ENCODE measurements at places on chromosomes 6 and 20.

GRCh38 chr6:149261364-149262040 lies 56.0 kb upstream of the TAB2 start:
- DNase-seq: no peak

GRCh38 chr6:15511248-15512125 lies 151.3 kb downstream of the DTNBP1 start:
- no peak for DNase-seq

GRCh38 chr6:23690453-23691049 lies 435.5 kb upstream of the NRSN1 start:
- DNase-seq: no peak

DNA sequence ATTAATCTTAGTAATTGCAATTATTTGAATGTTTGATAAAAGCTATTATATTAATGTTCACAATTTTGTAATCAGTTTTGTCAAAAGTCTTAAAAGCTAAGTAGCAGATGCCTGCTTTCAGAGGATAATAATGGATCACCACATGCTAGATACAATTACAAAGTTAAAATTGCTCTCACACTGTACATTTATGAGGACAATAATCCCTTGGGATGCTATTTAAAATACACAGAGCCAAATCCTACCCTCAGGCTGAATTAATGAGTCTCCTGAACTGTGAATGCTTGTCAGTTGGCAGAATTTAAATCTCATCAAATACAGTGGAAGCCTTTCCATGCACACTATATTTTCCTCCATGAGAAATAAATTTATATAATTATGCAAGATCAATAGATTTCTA lies 153.3 kb upstream of the SYNCRIP start:
- DNase-seq: no peak

- no peak for DNase-seq
These were observed 55.5 kb downstream of the CD2AP start for GRCh38 chr6:47532981-47533585.

GRCh38 chr6:9933677-9934076 lies 481.2 kb downstream of the TFAP2A start:
- no peak for DNase-seq

DNA sequence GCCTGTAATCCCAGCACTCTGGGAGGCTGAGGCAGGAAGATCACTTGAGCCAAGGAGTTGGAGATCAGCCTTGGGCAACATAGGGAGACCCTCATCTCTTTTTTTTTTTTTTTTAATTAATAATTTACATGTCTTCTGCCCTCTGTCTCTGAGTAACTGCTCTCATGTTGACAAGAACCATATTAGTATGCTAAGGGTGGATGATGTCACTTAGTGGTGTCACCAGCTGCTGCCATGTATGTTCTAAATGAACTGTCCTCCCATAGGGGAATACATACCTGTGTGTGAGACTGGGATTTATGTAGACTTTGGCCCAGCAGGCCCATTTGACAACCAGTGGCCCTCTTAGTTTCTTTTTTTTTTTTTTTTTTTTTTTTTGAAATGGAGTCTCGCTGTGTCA lies 65.6 kb downstream of the SCAND1 start:
- no peak for DNase-seq

- peak; percentile 36 for DNase-seq
These were observed at the start of gene SRSF12 for GRCh38 chr6:89117211-89118108. TSS of gene SRSF12 (minus strand) at chr6:89118071. CDS start at chr6:89117887, 184 bp downstream.

- DNase-seq: no peak
These were observed 116.3 kb upstream of the SCGN start for GRCh38 chr6:25535632-25536225.

DNA sequence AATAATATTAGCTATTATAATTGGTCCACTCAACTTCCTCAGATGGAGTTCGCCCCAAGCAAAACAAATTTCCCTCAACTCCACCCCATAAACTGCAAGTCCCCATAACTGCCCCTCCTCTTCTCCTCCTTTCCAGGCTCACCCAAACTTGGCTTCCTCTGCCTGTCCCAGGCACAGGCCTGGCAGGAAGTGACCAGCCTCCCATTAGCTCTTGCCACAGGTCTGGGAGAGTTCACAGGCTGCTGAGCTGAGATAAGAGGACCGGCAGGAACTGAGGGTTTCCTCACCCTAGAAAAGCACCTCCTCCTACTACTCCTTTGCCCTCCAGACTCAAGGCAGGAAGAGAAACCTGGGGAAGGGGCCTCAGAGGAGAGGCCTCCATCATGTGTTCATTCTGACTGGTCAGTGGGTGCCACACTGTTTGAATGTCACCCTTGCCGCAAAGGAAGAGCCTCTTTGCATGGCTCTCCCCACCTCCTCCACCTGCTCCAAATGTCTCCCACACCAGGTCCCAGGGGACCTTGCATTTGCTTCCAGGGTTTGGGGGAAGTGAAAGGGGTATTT lies 24.5 kb upstream of the SMIM29 start:
- no peak for DNase-seq

- DNase-seq: no peak
These were observed 92.3 kb upstream of the HCRTR2 start for GRCh38 chr6:55082021-55082420.

DNA sequence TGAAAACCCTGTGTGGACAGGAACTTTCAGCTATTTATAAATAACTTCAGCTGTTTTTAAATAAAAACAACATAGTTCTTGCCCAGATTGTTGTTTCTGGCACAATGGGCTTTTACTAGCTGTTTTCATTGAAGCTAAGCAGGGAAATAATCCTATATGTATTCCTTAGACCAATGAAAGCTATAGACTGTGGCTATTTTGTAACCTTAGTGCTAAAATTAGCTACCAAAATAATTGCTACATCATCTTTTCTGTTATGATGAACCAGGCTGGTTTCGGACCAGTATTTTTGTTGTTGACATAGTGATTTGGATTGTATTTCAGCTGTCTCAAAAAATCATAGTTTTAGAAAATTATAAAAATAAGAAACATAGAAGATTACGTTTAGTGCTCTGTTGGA lies 13.7 kb downstream of the PHF3 start:
- DNase-seq: no peak

GRCh38 chr6:75657327-75657726 lies 55.6 kb downstream of the SENP6 start:
- DNase-seq: no peak

- no peak for DNase-seq
These were observed 454.3 kb upstream of the JARID2 start for GRCh38 chr6:14791526-14791925.

- no peak for DNase-seq
These were observed 72.6 kb downstream of the HIVEP1 start for GRCh38 chr6:12084681-12085080.

GRCh38 chr20:1566701-1567100 lies 9.2 kb upstream of the SIRPD start:
- no peak for DNase-seq

- no peak for DNase-seq
These were observed 78.3 kb downstream of the SCAND1 start for GRCh38 chr20:35876033-35876320.

DNA sequence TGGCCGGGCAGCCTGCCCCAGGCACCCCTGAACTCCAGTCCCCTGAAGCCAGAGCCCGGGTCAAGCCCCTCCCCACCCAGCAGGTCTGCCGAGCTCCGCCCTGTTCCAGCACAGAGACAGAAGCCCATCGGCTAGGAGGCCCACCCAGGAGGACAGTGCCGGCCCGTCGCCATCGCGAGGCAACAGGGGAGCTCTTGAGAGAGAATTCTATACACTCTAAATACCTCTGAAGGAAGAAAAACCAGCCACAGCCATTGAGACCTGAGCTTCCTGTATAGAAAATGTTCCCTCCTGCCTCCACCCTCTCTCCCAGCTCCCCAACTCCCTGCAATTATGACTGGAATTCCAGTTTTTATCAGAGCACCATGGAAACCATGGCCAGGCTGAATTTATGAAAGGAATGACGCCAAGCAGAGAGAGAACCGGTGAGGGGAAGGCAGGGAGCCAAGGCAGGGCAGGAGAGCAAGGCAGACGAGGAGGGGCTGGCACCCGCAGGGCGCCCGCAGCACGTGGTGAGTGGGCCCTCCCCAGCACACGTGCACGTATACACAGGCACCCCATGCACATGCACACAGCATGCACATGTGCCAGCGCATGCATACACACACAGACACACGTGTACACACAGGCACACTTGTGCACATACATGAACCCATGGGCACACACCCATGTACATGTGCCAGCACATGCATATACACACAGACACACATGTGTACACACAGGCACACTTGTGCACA lies 27.6 kb upstream of the MRGBP start:
- DNase-seq: no peak

DNA sequence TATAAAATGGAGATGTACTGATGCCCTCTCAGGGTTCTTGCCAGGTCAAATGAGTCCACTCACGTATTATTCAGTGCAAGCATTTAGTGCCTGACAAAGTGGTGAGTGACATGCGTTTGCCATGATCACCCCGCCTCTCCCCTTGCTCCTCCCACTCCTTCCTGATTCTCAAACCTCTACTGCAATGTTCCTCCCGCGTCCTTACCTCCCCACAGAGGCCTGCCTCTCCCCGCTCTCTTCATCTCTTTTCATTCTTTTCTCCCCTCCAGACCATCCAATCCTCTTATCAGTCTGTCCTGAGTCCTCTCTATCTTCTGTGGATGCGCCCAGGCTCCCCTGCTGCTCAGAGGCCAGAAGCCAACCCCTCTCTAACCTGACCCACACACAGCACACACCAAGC lies 40.7 kb downstream of the KCNK5 start:
- DNase-seq: no peak

DNA sequence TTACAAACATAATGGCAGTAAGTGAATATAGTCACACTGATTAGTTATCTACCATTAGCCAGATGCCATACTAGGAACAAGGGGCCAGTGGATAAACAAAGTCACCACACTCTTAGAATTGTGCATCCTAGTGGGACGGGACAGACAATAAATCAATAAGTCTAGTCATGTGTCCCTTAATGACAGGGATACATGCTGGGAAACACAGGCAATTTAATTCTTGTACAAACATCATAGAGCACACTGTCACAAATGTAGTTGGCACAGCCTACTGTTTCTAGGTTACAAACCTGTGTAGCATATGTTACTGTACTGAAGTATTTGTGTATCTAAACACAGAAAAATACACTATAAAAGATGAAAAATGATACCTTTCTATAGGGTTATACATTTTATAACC lies 123.0 kb upstream of the FAM184A start:
- DNase-seq: no peak

DNA sequence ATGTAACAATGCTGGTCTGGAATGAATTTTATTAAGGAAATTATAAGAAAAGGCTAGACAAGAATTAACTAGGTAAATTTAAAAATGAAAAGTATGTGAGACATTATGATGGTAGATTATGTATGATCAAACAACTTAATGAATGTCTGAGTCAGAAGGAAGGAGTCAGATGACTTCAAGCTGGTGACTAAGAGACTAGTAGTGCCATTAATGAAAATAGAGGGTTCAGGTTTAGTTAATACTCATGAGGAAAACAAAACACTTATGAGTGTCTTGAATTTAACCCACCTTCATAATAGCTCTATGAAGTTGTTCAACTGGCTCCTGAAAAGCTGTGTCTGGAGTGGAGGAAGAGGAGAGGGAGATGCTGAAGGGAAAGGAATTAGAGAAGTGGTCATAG lies 256.3 kb downstream of the ADGRB3 start:
- DNase-seq: no peak

DNA sequence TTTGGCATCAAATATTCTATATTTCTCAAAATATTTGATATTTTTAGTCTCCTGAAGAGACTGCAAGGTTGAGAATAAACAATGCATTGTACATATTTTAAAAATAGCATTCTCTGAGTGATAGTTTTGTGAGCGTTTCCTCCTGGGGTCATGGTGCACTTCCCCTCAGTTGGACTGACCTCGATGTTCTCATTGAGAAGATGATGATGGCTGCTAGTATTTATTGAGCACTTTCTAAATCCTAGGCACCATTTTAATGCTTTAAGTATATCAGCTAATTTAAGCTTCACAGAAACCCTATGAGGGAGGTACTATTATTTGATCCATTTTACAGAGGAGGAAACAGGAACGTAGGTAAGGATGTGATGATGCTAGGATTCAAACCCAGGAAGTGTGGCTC lies 18.2 kb downstream of the DSE start:
- no peak for DNase-seq

DNA sequence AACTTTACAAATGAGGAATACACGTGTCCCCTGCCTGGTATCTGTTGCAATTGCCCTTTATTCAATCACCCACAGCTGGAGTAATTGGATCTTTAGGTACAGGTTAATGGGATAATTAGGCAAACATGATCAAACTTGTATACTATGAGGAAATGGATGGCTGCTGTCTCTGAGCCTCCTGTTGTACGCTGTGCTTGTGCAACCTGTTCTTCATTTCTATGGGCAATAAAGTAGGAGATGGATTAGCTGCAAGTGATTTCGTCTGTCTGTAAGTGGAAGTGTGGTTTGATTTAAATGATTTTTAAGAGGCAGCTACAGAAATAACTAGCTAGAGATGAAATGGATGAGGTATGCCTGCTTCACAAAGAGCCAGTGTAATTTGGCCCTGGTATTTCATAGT lies 474.1 kb downstream of the RNF144B start:
- DNase-seq: no peak

- DNase-seq: no peak
These were observed 40.5 kb downstream of the RRBP1 start for GRCh38 chr20:17641520-17641964.

GRCh38 chr20:52738081-52738480 lies 234.1 kb upstream of the TSHZ2 start:
- no peak for DNase-seq

DNA sequence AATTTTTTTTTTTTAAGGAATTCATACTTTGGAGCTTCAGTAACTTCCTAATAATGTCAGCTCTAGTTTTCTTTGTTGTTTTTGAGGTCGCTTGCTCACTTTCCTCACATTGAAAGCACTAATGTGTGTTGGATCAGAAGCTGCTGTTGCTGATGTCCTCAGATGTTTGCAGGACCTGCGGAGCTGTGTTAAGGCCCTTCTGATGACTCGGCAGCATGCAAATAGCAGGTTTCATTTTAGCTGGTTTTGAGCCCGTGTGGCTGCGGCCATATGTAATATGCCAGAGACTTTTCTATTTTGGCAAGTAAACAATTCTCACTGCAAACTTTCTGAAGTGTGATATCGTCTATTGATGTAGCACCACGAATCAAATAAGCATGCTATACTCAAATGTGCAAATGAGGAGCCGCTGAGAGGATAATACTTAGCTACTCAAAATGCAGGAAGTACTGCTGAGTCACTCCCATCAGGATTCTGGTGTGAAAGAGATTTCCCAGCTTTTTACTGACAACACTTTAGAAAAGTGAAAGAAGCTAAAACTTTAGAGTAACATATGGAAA lies 187.8 kb downstream of the SASH1 start:
- DNase-seq: no peak
